Activated CD8-positive, alpha-beta T cell treated with anti-CD3 and anti-CD28 coated beads, Interleukin-2, amount 10 ng/mL, durations not matched to agents 7 days and 5 days (primary cell): ENCODE measurements at places on chromosomes 2 and 18.
A peak's percentile ranks its signal among the peaks of the same experiment; 100 is the strongest.

DNA sequence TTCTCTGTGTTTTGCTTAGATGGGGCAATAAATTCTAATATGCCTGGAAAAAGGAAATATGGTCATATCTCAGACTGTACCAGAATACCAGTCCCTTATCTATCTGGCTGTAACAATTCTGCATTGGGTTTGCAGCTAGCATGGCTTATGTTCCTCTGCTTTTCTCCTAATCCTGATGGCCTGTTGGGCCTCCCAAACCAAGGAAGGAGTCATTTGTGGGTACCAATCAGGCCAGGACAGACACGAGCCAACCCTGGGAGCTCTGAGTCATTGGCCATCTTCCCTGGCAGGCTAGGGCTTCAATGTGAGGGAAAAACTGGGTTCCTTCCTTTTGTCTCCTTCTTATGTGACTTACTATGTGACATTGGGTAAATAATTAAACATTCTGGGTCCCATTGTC is 12.0 kb downstream of the SMARCAL1 start:
- H3K4me3 ChIP-seq = no peak overlapping the region
- no peak overlapping the region for H3K27ac ChIP-seq
- no peaks in the 10 kb centered on the region for H3K27me3 ChIP-seq
- peaks cover 64% of the 10 kb centered on the region for H3K36me3 ChIP-seq

GRCh38 chr2:240561325-240561971 is 1.3 kb downstream of the DUSP28 start:
- H3K4me1 ChIP-seq = peaks cover 79% of the 10 kb centered on the region
- no peaks in the 10 kb centered on the region for H3K27me3 ChIP-seq
- peak; percentile 41 for DNase-seq
- peak overlapping the region; percentile 81 for H3K27ac ChIP-seq

GRCh38 chr18:59547581-59548182 is 149.5 kb downstream of the CCBE1 start:
- no peak overlapping the region for H3K4me3 ChIP-seq
- H3K4me1 ChIP-seq = no peaks in the 10 kb centered on the region
- no peak overlapping the region for H3K27ac ChIP-seq
- no peak for DNase-seq
- H3K36me3 ChIP-seq = no peaks in the 10 kb centered on the region

DNA sequence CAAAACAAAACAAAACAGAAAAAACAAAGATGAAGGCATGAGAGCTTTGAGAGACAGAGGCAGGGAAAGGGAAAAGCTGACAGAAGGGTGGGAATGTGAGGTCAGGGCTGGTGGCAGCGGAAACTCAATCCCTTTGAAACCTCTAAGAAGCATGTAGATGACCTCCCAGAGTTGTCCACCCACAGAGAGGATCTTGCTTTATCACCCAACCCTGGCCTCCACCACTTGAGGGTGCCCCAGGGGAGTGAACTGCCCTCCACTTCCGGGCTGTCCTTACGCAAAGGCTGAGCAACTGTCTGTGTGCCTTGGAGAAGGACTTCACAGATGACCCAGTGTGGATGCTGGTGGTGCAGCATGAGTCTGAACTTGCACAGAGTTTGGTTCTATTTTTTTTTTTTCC is 26.7 kb downstream of the PDCL3 start:
- H3K36me3 ChIP-seq = peaks cover 3% of the 10 kb centered on the region
- H3K4me1 ChIP-seq = peaks cover 50% of the 10 kb centered on the region
- H3K27me3 ChIP-seq = peaks cover 4% of the 10 kb centered on the region

DNA sequence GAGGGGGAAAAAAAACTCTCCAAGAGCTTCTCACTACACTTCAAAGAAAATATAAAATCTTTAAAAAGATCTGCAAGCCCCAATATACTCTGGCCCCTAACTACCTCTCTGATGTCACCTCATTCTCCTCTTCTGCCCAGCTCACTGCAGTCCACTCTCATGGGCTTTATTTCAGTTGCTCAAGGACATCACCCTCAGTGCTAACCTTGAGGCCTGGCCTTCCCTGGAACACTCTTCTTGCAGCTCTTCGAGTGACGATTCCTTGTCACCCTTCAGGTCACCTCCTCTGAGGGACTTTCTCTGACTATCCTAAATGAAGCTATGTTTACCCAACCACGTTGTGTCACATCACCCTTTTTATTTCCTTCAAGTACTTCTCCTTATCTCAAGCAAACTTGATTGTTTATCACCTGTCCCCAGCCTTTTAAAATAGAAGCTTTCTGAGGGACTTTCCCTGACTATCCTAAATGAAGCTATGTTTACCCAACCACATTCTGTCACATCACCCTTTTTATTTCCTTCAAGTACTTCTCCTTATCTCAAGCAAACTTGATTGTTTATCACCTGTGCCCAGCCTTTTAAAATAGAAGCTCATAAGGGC is 10.4 kb downstream of the RTTN start:
- H3K4me1 ChIP-seq = peaks cover 8% of the 10 kb centered on the region
- DNase-seq = no peak
- peaks cover 65% of the 10 kb centered on the region for H3K36me3 ChIP-seq
- no peaks in the 10 kb centered on the region for H3K27me3 ChIP-seq
- H3K27ac ChIP-seq = no peak overlapping the region

DNA sequence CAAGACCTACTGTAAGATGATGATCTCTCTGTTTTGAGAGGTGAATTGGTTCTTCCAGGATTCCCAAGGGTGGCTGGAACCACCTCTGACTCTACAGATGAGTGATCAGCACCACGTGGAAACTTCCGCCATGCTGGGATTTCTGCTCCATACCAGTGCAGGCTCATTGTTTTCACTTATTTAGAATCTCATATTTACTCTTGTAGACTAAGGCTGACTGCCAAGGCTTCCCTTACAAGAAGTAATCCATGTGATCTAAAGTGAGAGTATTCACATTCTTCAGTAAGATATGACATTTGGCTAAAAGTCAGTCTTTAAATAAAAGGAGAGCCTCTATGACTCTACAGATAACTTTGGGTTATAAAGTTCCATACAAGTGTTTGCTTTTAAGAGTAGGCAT is 322.9 kb upstream of the RAB12 start:
- H3K4me1 ChIP-seq = no peaks in the 10 kb centered on the region
- no peaks in the 10 kb centered on the region for H3K36me3 ChIP-seq
- no peak for DNase-seq
- peaks cover 3% of the 10 kb centered on the region for H3K27me3 ChIP-seq
- H3K27ac ChIP-seq = no peak overlapping the region
